GM04503 (cell line): ENCODE measurements at places on chromosomes 6 and 20.
A peak's percentile ranks its signal among the peaks of the same experiment; 100 is the strongest.

- peak; percentile 21 for DNase-seq
Measured at GRCh38 chr6:6942831-6943230, 164.9 kb upstream of the RREB1 start.

- DNase-seq = peak; percentile 45
Measured at GRCh38 chr6:28648035-28648877, 122.6 kb downstream of the GPX5 start.

DNA sequence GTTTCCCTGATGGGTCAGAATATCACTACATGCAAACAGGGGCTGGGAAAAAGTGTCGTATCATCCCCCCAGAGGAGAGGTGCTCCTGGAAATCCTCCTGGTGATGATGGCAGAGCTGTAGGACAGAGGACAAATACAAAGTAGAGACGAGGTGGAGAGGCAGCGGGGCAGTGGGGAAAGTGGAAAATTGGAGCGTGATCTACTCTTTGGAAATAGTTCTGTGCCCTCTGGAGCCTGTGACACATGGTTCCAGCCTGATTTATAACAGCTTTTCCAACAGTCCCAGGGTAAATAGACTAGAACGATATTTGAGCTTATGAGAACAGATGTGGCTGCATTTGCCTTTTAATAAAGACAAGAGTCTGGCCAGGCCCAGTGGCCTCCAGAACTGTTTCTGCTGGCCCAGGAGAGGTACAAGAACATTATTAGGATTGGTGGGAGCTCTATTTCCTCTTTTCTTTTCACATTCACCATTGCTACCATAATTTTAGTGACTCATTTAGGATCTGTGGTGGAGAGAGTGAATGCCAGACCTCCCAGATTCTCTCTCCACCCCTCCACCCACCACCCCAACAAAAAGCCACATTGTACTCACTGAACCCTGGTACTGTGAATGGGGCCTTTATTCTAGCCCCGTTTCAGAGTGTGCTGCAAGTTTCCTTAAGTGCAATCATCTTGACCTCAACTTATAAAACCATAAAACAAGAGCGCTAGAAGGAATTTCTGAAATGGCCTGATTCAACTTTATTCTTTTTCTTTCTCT is 78.3 kb downstream of the BTBD3 start:
- DNase-seq = no peak

DNA sequence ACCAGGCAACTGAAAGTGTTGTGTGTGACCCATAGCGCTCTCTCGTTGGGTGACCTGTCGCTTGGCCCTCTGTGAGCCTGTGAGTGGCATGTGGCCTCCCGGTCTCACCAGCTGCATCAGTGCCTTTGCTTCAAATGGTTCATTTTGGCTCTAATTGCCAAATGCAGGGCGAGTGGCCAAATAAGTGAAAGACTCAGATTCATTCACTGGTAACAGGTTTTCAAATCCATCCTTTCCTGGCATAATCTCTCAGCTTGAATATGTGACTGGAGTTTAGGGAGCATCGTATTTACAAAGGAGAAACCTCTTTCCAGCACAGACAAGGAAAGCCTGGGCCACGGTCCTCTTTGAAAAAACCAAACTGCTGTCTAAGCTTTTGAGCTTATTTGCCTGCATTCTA is 321.6 kb upstream of the QKI start:
- no peak for DNase-seq

GRCh38 chr6:129507846-129508245 is 202.1 kb downstream of the ARHGAP18 start:
- DNase-seq = no peak

GRCh38 chr6:99424022-99424421 is 1.1 kb downstream of the PNISR start:
- no peak for DNase-seq

GRCh38 chr6:20117474-20117873 is 94.8 kb downstream of the MBOAT1 start:
- no peak for DNase-seq

GRCh38 chr6:20440296-20440695 is 38.6 kb downstream of the E2F3 start:
- DNase-seq = no peak

GRCh38 chr6:121680058-121680457 is 244.6 kb downstream of the GJA1 start:
- DNase-seq = no peak

DNA sequence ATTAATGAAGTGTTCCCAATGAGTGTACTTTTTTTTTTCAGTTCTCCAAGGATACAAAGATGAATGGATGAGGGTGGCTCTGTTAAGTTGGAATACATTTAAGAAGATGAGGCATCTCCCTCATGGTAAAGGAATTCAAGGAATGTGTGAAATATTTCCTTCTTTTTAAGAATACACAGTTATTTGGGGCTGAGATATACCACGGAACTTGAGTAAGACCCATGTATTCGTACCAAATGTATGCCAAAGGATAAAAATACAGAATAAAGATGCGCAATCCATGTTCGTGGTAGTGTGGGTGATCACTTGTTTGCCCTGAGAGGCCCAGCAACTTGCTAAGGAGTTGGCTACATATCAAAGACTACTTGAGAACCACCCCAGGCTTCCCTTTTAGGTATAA is 164.2 kb upstream of the TCF21 start:
- DNase-seq = no peak
